ENCODE measurements at places on chromosomes 3 and 15. TPM values are rescaled to one million over a fixed set of nuclear protein-coding genes. Genes with fewer than 3 reads are reported as not detected.

Gene DUOX1
- 2.8 TPM for polyA plus RNA-seq

Gene ALDH1A2
- polyA plus RNA-seq = 210 TPM

Gene ISLR
- 73.7 TPM for polyA plus RNA-seq

Gene SERPINI2
- polyA plus RNA-seq = 0.47 TPM

Gene CRYGS
- 6.3 TPM for polyA plus RNA-seq

DNA sequence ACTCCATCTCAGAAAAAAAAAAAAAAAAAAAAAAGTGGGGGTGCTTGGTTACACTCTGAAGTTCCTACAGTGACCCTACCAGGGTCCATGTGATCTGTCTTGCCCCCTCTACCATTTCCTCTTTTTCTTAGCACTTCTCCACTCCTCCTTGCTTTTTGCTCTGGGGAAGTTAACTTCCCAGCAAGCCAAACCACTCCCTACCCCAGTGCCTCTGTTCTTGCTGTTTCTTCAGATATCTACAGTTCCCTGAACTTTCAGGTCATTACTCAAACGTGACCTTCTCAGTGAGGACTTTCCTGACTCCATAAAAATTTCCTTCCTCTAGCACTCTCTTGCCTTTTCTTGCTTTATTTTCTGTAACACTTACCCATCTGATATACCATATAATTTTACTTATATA, 61.1 kb upstream of the GCNT3 start:
- no peak for DNase-seq

- DNase-seq = peak; percentile 24
Observed at GRCh38 chr15:25830844-25831451, 32.2 kb downstream of the ATP10A start.

DNA sequence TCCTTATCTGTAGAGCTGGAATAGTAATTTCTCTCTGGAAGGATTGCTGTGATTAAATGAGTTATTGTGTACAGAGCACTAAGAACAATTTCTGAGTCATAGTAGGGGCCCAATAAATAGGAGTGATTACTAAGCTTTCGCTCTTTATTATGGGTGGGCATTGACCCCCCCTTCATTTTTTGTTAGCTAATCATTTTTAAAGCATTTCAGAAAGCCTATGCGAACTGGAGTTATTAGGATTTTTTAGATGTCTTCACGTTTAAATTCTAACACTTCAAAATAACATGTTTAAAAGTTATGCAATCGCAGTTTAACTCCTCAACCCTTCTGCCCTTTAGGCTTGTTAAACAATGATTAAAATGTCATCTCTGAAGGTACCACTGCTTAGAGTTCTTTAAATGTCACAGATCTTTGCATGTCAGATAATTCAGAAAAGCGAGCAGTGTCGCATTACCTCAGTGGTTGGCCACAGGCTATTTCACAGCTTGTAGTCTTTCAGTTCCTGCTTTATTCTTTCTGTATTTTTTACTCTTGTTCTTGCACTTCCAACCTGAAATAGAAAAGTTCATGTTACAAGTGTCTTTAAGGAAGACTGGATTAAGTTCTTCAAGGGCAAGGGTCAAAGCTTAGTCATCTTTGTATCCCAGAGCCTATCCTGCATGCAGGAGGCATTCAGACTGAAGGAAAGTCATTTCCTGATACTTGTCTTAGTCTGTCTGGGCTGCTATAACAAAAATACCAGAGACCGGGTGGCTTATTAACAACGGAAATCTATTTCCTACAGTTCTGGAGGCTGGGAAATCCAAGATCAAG, 102.9 kb downstream of the FNDC3B start:
- DNase-seq = no peak

GRCh38 chr3:123431658-123432324, 17.1 kb downstream of the ADCY5 start:
- DNase-seq = no peak

- no peak for DNase-seq
Observed at GRCh38 chr3:124587053-124587408, 143.2 kb upstream of the UMPS start.

DNA sequence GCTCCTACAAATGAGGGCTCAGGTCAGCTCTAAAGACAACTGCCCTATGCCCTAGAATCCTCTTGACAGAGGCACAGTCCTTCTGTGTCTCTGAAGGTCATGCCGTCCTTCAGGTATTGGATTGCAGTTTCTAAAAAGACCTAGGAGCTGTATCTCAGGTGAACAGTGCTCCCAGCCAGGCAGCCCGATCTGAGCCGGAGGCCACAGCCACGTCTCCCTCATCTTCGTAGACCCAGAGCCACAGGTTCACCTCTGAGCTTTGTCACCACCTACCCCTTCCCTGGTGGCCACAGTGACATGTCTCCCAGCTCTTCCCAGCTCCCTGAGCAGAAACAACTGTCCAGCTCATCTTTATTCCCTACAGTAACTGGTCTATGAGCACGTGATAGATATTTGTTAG, 228.0 kb downstream of the VPS13C start:
- no peak for DNase-seq

GRCh38 chr3:142120707-142121106, 28.6 kb downstream of the TFDP2 start:
- no peak for DNase-seq

DNA sequence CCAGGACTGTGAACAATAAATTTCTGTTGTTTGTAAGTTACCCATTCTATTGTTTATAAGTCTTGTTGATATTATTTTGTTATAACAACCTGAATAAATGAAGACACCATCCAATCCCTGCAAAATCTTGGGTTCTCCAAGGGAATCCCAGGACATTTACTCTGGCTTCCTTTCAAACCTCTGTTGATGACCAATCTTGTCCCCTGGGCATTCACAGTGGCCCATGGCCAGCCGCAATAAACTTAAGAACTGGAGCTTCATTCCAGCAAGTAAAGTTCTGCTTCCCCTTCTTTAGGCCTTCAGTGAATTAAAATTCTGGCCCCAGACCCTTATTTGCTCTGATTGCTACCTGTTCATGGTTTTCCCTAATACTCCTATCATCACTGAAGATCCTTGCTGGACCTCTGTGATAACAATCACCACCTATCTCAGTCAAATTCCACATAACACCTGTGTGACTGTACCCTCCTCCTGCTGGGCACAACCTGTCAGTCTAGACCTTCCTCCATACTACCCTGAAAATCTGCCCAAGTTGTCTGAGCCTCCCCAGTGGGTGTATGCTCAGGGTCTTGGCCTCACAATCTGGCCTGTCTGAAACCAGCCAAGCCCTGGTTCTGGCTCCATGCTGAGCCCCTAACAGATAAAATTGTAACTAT, 153.1 kb downstream of the SEMA6D start:
- no peak for DNase-seq
